Omental fat pad (tissue), 4 donors: ENCODE measurements at places on chromosomes 12 and 14. TPM values are rescaled to one million over a fixed set of nuclear protein-coding genes. Genes with fewer than 3 reads are reported as not detected.

GPR84 gene
- total RNA-seq: not detected

DNA sequence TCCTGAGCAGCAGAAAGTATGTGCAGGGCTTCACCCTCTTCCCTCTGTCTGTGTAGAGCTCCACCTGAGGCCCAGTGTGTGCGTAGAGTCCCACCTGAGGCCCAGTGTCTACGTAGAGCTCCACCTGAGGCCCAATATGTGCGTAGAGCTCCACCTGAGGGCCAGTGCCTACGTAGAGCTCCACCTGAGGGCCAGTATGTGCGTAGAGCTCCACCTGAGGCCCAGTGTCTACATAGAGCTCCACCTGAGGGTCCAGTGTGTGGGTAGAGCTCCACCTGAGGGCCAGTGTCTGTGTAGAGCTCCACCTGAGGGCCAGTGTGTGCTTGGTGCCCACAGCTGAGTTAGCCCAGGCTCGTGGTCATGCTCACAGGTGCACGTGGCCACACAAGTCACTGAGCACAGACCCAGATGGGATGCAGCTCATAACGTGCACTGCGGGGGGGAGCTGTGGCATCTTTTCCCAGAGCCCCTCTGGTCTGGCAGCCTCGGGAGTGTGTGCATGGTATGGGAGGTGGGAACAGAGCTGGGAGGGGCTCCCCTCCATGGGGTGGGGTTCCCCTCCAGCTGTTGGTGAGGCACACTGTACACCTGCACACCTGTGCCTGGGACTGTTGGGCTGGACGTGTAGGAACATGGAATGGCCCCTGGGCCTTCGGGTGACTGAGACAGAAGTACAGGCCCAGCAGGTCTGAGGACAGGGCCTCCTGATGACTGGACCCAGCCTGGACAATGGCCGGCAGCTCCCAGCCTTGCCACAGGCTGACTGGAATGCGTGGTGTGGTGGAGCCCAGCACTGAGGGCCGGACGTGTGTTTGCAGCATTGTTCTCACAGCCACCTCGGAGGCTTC, 20.1 kb downstream of the PACS2 start:
- DNase-seq: no peak

- DNase-seq: no peak
Observed at GRCh38 chr12:93176610-93177126, 201.1 kb upstream of the NUDT4 start.

STAB2 gene
- under 0.01 TPM for total RNA-seq

DNA sequence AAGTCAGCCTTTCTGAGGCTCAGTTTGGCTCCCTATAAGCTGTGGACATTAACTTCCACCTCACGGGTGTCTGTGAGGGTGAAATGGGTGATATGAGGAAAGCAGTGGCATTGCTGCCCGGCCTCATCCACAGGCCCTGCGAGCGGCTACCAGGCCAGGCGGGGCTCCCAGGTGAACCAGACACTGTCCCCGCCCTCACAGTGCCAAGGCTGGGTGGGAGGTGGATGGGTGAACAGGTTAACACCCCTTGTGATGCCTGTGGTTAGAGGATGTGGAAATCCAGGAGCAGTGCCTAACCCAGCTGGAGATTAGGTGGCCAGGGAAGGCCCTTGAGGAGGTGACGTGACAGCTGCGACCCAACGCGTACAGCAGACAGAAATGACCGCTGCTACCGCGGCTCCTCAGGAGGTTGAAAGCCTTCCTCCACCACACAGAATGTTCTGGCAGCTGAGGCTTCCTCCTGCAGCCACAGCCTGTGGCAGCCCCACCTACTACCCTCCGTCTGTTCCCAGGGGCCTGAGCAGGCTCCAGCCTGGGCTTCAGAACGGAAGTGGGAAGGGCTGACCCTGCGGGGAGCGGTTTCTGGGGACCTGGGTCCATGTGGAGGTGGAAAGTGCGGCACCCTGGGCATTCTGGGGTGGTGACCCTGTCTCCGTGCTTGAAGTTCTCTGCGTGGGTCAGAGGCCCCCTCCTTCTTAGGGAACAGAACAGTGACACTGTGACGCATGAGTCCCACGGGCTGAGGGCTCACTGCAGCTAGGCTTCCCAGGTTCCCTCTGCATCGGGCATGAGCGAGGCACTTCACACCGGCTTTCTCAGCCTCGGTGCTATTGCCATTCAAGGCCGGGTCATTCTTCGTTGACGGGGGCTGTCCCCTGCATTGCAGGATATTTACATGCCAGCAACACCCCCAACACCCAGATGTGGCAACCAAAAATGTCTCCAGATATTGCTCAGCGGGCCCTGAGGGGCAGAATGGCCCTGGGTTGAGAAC, 9.7 kb downstream of the MMAB start:
- no peak for DNase-seq

ARMH4 gene
- total RNA-seq: 4.6 TPM

GRCh38 chr14:102988054-102988453, 65.6 kb downstream of the AMN start:
- DNase-seq: no peak

MARK3 gene
- total RNA-seq: 130 TPM

TEX52 gene
- total RNA-seq: not detected

DNA sequence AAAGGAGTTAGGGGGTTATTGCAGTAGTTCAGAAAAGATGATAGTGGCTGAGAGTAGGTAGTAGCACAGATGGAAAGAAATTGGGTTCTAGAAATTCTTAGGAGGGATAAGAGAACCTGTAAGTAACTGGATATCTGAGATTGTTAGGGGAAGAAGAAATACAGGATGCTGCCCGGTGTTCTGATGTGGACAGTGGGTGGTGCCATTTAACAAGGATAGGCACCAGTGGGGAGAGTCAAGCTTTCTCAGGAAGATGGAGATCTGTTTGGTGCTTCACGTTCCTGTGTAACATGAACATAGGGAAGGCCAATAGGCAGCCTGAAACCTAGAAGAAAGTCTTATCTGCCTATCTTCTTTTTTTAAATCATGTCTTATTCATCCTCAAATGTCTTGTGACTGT, 245.9 kb downstream of the NPAS3 start:
- no peak for DNase-seq

DNA sequence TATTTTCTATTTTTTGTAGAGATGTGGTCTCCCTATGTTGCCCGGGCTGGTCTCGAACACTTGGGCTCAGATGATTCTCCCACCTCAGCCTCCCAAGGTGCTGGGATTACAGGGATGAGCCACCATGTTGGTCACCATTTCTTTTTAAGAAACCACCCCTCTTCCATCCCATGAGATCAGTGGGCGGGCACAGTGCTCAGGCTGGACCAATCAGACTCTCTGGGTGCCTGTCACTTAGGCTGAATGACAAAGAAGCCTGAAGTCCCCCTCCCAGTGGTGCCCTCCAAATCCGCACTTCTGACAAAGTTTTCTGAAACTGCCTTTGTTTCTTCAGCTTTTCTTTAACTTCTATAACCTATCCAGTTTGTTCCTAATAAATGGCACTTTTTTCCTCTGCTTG, 48.2 kb downstream of the CALM1 start:
- no peak for DNase-seq

GRCh38 chr12:67647181-67647798, 1.3 kb upstream of the DYRK2 start:
- DNase-seq: no peak

DNA sequence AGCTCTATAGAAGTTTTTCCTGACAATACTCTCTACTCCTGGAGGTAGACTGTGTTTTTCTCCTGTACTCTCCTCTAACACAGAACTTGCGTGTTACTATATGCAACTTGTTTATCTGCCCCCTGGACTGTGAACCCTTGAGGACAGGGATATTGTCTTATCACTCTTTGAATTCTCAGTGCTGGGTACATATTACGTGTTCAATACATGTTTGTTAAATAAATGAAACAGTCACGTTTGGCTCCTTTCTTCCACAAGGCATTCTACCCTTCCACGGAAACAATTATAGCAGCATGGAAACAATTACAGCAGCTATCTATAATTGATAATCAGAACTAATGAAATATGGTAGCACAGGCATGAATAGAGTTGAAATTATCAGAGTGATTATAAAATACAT, 50.7 kb downstream of the CRADD start:
- no peak for DNase-seq

FAM222A gene
- total RNA-seq: not detected

DNA sequence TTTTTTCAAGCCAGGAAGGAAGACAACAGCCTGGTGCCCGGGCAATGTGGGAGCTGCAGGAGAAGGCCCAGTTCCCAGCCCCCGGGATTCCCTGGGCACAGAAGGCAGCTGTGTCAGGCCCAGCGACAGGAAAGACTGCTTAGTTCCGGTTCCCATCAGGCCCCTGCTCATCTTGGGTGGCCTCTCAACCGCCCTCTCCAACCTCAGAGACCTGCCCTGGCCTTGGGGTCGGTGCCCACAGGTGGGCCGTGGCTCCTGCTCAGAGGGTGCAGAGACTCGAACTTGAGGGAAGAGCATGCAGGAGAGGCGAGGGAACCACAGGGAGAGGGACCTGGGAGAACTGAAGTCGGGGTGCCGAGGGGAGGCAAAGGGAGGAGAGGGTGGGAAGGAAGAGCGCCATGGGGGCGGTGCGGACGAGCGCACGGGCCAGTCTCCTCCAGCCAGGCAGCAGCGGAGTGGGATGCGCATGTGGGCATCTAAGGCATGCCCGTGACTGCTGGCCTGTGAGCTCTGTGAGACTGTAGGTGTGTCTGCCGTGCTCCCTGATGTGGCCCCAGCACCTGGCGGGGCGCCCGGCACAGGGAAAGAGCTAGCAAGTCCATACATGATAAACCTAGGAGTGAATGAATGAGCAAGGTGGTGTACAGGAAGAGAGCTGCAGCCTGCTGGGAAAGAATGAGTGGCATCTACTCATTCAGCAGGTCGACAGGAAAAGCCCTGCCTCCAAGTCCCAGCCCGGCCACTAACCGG, 42.7 kb downstream of the SSH1 start:
- no peak for DNase-seq

DNA sequence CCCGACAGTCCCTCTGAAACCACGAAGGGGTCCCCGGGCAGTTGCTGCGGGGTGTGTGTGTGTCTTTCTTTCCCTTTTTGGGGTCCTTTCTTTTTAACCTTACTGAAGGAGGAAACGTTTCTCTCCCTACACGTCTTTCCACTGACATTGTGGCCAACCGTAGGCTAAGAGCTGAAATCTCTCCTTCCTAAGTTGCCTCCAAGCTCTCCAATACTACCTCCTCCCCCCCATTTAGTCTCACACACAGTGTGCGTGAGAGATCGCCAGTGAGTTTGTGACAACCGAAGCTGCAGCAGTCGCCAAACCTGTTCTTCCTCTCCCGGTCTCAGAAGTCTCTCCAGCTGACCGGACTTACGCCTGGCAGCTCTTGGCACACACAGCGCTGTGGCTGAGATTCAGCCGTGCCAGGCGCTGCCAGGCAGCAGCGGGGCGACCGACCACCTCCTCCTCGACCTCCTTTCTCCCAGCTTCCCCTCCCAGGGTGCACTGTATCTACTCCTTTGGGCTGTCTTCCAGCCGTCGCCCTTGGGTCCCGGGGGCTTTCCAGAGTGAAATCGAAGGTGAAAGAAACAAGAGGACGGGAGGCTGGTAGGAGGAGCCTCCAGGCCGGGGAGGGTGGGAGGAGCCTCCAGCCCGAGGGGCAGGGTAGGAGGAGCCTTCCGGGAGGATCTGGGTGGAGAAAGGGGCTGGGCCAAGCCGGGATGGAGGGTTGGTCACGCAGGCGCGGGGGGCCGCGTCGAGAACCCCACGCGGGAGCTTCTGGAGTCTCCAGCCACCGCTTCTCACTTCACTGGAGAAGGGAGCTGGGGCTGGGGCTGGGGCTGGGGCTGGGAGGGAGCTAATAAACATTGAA, at the start of gene TMTC2:
TMTC2 (plus strand) TSS at position 739 of the 853 bp plus-strand sequence.
- DNase-seq: peak; percentile 68

- DNase-seq: no peak
Observed at GRCh38 chr12:119528241-119528640, 65.3 kb upstream of the TMEM233 start.

BATF gene
- total RNA-seq: 12.5 TPM

DNA sequence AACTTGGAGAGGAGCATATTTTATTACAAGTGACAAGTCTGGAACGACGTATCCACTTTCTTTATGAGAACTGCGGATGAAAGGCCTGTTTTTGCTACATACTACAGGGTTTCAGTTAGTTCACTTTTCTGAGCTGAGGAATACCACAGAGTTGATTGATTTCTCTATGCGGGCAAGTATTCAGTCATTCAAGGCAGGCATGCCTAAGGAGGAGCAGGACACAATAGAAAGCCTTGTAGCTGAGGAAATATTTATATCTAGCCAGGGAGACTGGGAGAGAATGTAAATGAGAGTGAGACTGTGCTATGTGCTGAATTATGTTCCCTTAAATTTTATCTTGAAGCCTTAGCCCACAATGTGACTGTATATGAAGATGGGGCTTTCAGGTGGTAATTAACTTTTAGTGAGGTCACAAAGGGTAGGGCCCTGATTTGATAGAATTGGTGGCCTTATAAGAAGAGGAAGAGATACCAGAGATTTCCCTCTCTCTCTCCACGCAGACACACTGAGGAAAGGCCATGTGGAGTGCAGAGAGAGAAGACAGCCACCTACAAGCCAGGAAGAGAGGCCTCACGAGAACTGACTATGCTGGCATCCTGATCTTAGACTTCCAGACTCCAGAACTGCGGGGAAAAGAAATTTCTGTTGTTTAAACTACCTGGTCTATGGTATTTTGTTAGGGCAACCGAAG, 459.0 kb upstream of the ATP2B1 start:
- no peak for DNase-seq

DNA sequence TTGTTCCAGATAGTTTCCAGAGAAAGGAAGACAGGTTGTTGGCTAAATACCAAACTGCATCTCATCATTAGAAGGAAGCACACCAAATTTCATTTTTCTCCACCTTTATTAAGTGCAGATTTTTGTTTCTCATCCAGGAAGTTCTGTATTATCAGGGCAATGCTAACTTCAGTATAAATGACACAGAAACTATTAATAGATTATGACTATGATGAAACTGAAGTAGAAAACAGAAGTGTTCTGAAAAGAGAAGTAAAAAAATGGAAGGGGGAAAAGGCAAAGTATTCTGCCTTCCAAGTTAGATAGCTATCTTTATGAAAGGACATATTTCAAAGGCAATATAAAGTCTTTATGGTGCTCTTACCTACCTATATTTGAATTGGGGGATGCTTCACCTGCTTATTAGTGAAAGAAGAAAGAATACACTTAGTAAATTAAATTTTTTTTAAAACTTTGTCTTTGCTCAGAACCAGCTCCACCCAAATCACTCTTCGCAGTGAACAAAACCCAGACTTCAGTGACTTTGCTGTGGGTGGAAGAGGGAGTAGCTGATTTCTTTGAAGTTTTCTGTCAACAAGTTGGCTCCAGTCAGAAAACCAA, 223.9 kb downstream of the PTPRO start:
- DNase-seq: no peak

STON2 gene
- 15.7 TPM for total RNA-seq

DNA sequence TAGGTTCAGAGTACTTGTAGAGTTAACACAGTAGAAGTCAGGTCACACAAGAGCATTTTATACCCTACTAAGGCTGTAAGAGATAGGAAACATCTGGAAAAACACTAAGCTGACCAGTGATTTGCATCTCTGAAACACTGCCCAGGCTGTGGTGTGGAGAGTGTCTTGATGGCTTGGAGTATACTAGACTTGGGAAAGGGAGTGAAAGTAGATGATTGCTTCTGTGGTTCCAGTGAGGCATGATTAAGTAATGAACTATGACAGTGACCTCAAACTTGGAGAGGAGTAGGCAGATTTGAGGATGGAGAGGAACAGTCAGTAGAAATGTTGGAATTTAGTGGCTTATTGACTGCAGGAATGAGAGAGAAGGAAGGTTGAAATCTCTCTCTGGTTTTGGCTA, 201.2 kb downstream of the FLRT2 start:
- no peak for DNase-seq

MAGOHB gene
- total RNA-seq: 4.9 TPM

GRCh38 chr12:52648012-52648550, 3.9 kb downstream of the KRT2 start:
- no peak for DNase-seq
